IMR-90 (cell line): ENCODE measurements at places on chromosomes 13 and 19.

DNA sequence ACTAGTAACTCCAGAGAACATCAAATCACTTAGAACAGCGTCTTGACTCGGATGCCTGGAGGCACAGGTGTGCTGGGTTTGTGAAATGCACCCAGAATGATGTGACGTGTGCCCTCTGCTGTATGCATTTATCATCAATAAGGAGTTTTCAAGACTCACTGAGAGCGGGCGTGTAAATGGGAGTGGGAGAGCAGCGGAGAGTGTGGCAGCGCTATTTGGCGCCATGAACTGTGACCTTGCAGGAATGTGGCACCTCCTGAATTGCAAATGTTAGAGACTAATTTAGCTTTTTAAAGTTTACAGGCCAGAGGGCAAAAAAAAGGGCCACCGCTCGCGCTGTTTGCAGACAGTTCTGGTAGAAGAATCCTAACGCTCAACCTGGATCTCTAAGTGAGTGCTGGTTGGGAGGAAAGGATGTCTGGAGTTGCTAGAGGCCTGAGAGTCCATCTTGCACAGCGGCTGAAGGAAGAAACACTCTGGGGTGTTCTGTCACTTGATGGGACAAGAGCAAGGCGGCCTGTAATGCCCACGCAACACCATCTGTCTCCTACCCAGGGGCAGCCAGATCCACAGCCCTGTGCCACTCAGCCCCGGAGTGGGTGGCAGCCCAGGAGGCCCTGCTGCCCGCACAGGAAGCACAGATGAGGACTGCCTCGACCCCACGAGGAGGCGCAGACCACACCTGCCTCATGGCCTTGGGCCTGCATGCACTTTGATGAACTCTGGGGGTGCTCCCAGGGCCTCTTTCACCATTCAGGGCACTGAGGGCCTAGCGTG is 19.7 kb downstream of the RANBP3 start:
- no peak for DNase-seq
- no peak overlapping the region for H3K27ac ChIP-seq
- H3K4me1 ChIP-seq: peaks cover 53% of the 10 kb centered on the region
- no peak overlapping the region for H3K4me3 ChIP-seq

- no peak overlapping the region for H3K27ac ChIP-seq
- H3K4me1 ChIP-seq: no peaks in the 10 kb centered on the region
Observed at GRCh38 chr19:23070353-23071146, 46.3 kb upstream of the ZNF730 start.

DNA sequence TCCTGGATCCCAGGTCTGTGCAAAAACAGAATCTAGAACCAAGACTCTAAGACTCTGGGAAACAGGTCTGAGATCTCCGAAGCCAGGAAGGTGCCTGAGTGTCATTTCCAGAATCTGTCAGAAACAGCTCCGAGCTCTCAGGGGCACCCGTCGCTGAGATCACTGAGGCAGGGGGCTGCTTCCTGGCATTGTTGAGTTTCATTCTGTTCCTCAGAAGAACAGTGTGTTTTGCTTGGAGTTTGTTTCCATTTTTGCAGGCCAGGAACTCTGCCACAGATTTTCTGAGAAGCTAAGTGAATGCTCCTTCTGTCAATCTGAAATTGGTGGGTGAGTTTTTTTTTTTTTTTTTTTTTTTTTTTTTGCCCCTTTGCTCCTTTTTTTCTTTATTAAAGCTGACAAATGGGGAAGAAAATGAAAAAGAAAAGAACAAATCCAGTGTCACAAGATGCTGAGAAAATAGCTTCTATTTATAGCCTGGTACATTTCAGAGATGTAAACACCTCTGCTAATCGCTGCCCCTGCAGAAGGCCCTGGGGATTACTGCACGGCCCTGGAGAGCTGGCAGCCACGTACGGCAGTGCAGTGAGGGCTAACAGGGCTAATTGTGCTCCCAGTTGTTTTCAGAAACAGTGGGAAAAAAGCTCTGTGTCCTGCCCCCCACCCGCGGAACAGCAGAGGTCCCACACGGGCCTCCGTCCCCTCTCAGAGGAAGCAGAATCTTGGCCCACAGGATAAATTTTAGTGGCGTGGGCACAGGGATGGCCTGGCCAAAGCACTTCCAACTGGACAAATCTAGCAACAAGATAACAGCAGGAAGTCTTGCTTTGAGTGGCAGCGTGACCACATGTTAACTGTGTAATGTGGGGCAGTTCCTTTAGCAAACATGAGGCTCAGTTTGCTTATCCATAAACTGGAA is 237.6 kb upstream of the IRS2 start:
- H3K27ac ChIP-seq: peak overlapping the region; percentile 5; the same call in 1 of the 2 replicates
- H3K36me3 ChIP-seq: no peaks in the 10 kb centered on the region
- H3K4me1 ChIP-seq: peaks cover 9% of the 10 kb centered on the region

DNA sequence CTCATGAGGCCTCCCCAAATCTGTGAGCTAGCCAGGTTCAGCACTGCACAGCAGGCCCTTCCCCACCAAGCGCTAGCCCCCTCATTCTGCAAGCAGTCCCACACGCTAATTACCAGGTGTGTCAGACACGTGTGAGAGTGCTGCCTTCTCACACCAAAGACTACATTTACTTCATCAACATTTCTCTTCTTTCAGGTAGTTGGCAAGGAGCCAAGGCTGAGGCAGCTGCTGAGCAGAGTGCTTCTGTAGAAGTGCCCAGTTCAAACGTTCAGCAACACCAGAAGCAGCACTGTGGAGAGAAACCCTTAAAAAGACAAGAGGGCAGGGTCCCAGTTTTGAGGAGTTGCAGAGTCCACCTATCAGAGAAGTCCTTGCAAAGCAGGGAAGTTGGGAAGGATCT is 6.4 kb downstream of the ZNF773 start:
- H3K4me1 ChIP-seq: no peaks in the 10 kb centered on the region
- H3K36me3 ChIP-seq: peaks cover 52% of the 10 kb centered on the region
- H3K4me3 ChIP-seq: no peak overlapping the region
